ENCODE measurements at places on chromosomes 1 and 21.

- DNase-seq: no peak
Measured at GRCh38 chr1:172903581-172904220, 147.0 kb downstream of the TNFSF18 start.

DNA sequence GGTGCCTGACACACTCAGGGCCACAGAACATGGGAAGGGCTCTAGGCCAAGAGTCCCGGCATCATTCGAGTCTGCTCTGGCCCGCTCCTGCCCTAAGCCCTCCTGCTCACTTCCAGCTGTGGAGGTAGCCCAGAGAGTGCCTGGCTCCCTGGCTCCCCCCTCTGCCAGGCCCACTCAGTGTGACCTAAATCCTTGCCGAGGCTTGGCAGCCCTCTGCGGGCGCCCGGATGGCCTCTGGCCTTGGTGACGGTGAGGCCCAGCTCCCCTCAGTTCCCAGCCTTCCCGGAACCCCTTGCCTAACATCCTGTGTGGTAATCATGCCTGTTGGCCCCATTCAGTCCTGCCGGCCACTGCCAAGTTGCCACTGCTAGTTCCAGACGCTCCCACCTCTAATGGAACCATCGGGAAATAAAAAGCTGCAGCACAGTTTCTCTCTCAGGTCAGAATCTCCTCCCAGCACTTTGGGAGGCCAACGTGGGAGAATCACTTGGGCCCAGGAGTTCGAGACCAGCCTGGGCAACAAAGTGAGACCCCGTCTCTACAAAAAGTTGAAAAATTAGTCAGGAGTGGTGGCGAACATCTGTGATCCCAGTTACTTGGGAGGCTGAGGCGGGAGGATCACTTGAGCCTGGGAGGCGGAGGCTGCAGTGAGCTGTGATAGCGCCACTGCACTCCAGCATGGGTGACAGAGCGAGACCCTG, 1.2 kb upstream of the H6PD start:
- no peak for DNase-seq

DNA sequence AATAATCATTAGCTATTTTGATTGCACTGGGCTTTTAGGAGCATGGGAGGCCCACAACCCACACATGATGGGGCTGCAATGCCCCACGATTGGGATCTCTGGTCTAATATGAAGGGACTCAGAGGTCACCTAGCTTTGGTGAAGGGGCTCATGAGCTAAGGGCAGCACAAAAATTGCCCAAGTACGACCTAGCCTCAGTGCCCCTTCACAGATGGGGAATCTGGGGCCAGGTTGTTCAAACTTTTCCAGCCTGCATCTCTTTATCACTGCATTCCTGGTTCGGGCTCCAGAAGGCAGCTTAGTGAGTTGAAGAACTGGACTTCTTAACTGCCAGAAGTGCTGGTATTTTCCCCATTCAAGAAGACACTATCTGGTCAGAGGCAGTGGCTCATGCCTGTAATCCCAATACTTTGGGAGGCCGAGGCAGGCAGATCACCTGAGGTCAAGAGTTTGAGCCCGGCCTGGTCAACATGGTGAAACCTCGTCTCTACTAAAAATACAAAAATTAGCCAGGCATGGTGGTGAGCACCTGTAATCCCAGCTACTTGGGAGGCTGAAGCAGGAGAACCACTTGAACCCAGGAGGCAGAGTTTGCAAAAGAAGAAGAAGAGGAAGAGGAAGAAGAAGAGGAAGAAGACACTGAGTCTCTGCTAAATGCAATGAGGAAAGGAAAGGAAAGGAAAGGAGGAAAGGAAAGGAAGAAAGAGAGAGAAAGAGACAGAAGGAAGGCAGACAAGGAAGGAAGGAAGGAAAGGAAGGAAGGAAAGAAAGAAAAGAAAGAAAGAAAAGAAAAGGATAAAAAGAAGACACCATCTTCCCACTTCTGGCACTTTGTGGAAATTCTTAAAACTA, 258.5 kb upstream of the IRF2BP2 start:
- peak; percentile 27 for DNase-seq

DNA sequence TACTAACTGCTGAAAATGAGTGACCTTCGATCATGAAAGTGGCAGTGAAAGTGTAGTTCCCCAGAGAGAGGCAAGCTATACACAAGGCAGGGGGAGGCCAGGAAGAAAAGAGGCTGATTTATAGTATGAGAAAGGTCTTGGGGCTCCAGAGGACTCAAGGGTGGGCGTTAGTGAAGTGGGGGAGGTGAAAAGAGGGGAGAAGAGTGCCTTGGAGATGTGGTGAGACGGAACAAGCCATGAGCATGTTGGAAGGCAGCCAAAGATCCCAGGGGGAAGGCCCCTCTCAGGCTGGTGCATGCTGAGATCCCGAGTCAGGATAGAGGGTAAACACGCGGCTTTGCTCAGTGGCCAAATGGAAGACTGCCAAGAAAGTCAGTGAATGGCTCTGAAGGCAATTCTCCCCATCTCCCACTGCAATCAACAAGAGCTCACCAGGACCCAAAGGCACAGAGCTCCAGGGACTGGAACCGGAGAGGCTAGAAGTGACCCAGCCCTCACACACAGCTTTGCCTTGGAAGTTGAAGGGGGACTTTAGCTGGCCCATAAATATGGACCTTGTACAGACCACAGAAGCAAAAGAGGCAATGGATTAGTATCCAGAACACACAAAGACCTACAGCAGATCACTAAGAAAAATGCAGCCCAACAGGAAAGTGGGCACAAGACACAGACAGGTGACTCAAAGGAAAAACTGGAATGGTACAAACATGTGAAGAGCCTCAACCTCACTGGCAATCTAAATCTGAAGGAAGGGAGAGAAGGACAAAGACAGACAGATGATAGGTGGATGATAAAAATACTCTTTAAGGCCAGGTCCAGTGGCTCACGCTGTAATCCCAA, 49.6 kb downstream of the HSF2BP start:
- peak; percentile 51 for DNase-seq

DNA sequence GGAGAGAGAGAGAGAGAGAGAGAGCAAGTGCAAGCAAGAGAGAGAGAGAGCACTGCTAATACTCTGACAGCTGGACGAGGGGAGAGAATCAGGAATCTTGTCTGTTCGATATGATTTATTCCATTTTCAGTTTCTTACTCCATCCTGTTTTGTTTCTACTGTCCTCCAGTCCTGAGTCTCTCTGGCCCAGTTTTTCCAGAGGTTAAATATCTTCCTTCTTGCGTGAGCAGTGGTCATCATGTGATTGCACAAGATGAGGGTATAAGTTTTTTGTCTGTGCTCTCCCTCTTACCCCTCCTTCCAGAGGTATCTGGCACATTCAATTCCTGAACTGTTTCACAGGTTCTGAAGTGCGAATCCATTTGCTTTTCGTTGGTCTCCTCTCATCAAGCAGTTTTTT, 16.8 kb downstream of the UBE2U start:
- no peak for DNase-seq

- no peak for DNase-seq
Measured at GRCh38 chr1:237390823-237391222, 348.8 kb downstream of the RYR2 start.

- no peak for DNase-seq
Measured at GRCh38 chr1:55197099-55197498, 18.1 kb downstream of the USP24 start.

DNA sequence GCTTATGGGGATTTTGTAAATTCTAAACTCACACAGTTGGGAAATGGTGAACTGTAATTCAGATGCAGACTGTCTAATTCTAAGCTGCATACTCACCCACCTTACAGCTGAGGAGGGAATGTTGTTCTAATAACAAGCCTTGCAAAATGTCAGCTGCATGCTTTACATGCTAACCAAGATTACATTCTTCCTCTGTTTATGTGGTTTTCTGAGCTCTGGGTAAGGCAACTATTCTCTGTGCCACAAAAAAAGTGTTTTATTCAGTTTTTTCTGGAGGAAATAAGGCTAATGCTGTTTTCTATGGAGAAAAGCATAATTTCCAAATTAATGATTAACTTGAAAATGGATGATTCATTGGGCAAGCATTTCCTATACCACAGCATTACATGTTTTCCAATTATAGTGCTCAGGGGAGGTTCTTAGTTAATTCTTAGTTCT, 64.9 kb downstream of the RGS13 start:
- no peak for DNase-seq

DNA sequence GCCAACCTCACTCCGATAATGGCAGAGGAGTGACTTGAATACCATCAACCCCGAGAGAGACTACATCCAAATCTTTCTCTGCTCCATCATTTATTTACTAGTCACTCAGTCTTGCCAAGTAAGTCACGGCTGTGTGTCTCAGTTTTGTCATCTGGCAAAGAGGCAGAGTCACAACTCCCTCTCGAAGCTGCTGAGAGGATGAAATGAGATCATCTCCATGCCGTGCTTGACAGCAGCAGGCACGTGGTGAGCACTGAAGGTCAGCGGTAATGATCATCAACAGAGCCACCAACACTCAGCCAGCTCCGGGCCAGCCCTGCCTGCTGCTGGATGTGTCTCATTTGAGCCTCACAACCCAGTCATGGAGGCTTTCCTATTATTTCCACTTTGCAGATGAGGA, 19.9 kb downstream of the ALDH4A1 start:
- no peak for DNase-seq

GRCh38 chr1:227934476-227935313, 13.0 kb downstream of the WNT9A start:
- DNase-seq: no peak

DNA sequence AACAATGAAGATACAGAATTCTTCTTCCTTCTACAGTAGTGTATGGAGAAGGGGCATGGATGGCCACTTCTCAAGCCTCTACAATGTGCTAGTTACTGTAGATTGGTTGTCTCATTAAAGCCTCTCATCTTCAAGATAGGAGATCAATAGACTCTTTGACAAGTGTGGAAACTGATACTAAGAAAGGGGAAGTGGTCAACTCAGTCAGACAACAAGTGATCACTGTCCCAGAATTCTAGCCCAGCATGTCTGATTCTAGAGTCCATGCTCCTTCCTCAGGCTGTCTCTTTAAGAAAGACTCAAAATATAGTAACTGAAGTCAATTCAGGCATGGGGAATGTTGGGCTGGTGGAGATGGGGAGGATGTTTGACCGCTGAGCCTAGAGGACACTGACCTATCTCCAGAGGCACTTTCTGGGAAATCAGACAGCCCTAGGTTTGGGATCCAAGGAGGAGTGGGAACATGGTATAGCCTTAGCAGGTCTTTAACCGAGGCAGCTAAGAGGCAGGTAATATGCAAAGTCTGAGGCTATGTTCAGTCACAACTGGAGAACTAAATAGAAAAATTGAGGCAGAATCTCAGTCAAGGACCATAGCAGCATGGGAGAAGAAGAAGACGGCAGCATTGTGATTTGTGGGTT, 39.3 kb upstream of the EYA3 start:
- DNase-seq: no peak

DNA sequence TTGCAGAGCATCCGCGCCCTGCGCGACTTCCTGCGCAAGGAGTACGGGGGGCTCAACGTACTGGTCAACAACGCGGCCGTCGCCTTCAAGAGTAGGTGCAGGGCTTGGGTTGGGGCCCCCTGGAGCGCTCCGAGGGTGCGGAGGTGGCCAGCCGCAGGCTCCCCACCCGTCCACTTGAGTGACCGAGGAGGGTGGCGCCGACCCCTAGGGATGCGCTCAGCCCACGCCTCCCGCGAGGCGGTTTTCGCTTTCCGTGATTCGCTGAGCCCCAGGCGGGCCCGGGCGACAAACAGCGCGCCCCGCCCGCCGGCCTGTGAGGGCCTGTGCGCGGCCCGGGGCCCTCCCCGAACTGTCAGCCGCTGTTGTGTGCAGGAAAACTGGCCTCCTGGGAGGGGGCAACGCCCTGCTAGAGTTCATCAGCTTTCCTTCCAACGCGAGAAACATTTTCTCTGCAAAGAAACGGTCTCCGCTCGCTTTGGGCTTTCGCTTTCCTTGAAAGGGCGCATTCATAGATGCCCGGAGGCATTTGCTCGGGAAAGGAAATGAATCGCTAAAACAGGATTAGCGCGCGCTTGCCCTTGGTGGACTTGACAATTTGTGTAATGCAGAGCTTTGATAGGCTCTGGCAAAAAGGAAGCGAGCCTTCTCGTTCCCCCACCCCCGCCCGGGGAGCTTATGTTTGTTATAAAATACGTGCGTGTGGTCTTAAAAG, 668 bp downstream of the CBR3 start:
- peak; percentile 76 for DNase-seq

GRCh38 chr21:32415451-32416398, 3.2 kb downstream of the EVA1C start:
- DNase-seq: no peak

- peak; percentile 59 for DNase-seq
Measured at GRCh38 chr1:21216835-21217811, 40.4 kb upstream of the EIF4G3 start.

GRCh38 chr1:41349361-41350054, 11.7 kb upstream of the FOXO6 start:
- DNase-seq: no peak

GRCh38 chr1:219544163-219544846, 68.6 kb downstream of the ZC3H11B start:
- no peak for DNase-seq

DNA sequence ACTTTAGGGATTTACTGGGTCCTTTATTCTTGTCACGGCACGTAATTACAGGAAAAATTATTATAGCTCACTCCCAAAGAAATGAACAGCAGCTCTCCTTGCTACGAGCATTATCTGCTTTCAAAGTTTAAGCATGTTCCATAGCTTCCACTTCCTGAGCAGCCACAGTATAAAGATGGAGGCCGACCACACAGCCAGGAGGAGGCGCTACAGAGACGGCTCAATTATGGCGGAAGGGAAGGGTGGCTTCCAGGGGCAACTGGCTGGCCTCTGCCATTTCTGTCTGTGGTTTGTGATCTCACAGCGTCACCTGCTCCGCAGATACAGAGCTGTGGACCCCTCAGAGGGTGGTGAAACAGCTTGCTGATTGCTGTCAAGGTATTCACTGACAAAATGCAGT, 212.3 kb upstream of the GREM2 start:
- DNase-seq: no peak

- DNase-seq: no peak
Measured at GRCh38 chr1:235822685-235823084, 44.0 kb downstream of the LYST start.

DNA sequence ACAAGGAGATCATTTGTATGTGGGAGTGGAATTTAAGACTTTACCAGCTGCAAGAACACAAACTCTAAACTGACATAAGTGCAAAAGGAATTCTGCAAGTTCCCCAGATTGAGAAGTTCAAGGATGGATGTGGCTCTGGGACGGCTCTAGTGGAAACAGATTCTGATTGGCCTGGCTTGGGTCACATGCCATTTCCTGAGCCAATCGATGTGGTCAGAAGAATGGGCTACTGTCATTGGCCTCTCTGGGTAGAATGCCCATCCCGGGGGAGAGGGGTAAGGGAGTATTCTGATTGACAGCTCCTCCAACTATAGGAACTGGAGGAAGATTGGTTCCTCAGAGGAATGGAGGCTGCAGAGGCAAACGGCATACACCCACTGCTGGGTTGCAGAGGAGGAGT, 6.0 kb upstream of the IFNLR1 start:
- no peak for DNase-seq

GRCh38 chr1:229334269-229334668, 8.6 kb downstream of the CCSAP start:
- DNase-seq: no peak

DNA sequence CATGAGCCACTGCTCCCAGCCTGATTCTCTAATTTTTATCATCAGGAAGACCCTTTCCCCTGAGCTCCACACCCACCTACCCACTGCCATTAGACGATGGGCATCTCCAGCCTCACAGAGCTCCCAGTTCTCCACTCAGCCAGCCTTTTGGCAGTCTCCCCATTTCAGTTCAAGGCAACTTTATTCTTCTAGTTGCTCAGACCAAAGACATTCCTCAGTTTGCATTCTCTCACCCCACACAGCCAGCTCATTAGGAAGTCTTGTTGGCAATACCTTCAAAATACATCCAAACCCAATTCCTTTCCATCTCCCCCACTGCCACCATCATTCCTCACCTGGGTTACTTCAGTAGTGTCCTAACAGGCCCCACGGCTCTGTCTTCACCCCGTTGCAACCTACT, 53.4 kb upstream of the COX20 start:
- no peak for DNase-seq
